AG09319 (cell line): ENCODE measurements at places on chromosomes 2 and 18.
A peak's percentile ranks its signal among the peaks of the same experiment; 100 is the strongest.

- no peak for DNase-seq
Measured at GRCh38 chr2:126950504-126950903, 51.8 kb downstream of the TEX51 start.

GRCh38 chr18:61503688-61504087, 170.5 kb downstream of the CDH20 start:
- DNase-seq: no peak

DNA sequence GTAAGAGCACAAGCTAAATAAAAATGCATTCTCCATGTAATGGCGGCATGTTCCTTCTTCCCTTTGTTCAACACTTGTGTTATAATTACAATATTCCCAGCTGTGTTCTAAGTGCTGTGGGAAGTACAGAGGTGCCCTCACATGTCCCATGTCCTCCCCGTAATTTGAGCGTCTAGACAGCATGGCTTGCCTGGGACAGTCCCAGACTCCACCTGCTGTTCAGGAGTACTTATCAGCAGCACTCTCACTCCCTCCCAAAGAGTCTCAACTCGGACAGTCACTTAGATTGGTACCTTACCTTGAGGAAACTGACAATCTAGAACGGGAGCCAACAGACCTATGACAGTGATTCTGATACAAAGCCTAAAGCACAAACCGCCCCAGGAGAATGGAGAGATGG, 370.5 kb downstream of the EIPR1 start:
- no peak for DNase-seq

- DNase-seq: no peak
Measured at GRCh38 chr2:69744456-69744855, 2.5 kb downstream of the ANXA4 start.

- DNase-seq: no peak
Measured at GRCh38 chr2:237820421-237820820, 21.8 kb downstream of the RBM44 start.

- peak; percentile 30 for DNase-seq
Measured at GRCh38 chr2:113370478-113371091, 66.9 kb upstream of the ZNG1B start.

DNA sequence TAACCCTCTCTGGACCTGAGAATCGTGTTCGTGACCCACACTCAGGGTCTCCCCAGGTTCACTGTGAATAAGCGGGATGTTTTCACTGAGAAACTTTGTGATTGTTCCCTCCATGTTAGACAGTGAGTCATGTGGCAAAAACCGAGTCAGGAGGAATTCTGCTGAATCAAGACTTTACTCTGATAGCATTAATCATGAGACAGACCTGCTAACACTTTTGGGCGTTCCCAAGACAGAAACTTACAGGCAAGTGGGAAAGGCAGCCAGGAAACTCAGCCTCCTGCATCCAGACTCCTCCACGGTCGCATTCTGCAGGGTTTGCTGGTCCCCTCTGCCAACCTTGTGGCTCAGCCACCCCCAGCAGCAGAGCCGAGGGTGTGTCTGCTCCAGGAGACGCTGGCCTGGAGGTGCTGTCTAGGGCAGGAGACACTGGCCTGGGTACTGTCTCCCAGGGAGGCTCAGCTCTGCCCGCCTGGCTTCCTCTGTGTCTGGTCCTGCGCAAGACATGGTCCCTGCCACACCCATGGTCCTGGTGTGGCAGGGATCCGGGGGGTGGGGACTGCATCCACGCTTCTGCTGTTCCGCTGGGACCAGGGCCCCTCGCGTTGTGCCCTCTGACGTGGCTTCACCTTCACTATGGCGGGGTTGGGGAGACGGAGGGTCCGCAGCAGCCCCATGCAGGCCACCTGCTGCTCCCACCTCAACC, 177.4 kb downstream of the TWIST2 start:
- DNase-seq: no peak

GRCh38 chr2:193228276-193228675, 1033.5 kb upstream of the TMEFF2 start:
- DNase-seq: no peak

- DNase-seq: no peak
Measured at GRCh38 chr2:141103216-141103615, 1027.6 kb downstream of the LRP1B start.

- DNase-seq: no peak
Measured at GRCh38 chr2:159199761-159200465, 86.6 kb downstream of the WDSUB1 start.

DNA sequence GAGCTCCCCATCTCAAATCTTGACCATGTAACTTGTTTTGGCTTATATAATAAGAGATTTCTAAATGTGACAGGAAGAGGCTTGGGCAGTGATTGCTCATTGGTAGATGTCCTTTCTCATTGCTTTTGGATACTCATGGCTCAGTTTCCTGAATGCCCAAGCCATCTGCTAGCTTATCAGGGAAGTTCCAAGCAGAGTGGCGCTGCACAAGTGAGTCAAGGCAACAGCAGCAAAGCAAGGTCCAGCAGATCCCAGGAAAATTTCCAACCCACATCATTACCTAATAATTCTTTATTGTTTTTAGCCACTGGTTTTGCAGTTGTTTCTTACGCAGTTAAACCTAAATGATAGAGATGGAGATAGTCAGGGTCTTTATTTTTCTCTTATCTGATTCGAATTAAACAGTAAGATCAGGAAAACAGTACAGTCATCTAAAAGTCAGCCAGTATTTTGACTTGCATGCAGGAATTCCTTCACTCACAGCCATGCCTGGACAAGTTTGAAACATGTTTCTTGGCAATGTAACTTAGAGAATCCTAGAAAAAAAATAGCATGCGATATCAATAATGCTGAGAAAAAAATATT, 349.7 kb upstream of the TMEFF2 start:
- DNase-seq: no peak

DNA sequence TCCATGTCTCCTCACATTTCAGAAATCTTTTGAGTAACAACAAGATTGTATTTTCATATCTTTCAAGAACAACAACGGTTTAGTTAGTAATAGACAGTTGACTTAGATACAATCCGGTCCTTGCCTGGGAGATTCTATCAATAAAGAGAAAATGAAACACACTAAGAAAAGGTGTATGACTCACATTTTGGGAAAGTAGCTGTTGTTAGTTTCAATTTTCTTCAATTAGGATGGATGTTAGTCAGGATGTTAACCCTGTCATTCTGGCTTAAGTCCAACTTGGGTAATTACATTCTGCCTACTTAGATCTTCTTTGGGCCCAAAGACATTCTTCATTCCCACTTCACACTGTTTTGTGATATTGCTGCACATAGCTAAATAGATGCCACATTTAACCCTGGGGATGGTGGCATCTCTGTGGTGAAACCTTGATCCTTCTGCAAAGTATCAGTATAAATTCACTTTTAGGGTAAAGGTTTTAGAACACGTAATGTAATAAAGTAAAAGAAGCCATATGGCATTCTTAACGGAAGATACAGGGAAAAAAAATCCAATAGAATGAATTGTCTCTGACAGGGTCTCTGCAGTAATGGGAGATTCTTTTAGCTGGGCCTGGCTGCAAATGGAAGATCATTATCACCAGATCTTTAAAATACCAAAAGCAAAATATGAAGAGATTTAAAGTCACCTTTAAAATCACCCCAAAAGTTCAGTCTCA, 365.5 kb downstream of the FIGN start:
- no peak for DNase-seq

DNA sequence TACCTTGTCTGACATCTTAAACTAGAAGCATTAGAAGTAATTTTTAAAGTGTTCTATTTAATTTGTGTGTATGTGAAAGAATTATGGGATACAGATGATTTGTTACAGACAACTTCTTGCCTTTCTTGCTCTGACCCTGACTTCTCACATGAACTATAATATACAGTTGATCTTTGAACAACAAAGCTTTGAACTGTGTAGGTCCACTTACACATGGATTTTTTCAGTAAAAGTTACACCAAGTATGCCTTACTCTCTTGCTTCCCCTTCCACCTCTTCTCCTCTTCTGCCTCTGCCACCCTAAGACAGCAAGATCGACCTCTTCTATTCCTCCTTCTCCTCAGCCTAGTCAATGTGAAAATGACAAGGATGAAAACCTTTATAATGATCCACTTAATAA, 42.2 kb downstream of the SLC40A1 start:
- DNase-seq: no peak

DNA sequence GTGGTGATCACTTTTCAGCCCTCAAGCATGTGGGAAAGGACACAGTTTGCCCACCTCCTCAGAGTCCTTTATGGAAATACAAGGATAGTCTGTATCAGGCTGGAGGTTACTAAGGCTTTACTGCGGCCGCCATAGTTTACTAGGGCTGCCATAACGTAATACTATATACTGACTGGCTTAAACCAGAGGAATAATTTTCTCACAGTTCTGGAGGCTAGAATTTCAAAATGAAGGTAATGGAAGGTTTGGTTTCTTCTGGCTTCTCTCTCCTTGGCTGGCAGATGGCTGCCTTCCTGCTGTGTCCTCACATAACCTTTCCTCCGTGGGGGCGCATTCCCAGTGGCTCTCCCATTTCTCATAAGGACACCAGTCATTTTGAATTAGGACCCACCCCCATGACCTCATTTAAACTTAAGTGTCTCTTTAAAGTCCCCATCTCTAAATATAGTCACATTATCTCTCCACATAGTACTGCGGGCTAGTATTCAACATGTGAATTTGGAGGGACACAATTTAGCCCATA, 12.5 kb upstream of the ATIC start:
- no peak for DNase-seq

- no peak for DNase-seq
Measured at GRCh38 chr2:40093021-40093675, 314.1 kb upstream of the THUMPD2 start.

DNA sequence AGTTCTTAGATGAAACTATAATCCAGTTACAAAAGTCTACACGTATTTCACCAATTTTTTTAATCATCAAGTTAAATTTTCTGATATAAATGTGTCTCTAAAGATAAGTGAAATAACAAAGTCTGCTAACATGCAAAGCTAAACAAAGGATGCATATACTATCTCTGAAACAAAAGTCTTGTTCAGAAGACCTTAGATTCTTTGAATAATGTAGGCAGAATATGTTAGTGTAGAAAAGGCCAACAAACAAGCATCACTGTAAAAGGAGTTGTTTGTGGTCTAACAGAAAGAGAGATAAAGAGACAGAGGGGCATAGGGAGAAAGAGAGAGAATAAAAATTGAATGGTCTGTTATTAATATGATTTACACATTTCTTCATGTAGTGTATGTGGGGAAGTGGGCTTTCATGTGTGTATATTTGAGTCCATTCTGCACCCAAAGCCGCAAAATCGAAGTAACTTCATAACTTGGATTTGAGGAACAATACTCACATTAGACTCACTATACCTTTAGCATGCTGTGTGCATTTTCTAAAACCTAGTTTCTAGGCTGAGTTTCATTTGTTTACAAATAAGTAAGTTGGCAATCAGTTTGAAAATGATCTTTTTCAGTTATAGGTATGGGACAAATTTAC, 734.8 kb upstream of the REG3G start:
- no peak for DNase-seq

DNA sequence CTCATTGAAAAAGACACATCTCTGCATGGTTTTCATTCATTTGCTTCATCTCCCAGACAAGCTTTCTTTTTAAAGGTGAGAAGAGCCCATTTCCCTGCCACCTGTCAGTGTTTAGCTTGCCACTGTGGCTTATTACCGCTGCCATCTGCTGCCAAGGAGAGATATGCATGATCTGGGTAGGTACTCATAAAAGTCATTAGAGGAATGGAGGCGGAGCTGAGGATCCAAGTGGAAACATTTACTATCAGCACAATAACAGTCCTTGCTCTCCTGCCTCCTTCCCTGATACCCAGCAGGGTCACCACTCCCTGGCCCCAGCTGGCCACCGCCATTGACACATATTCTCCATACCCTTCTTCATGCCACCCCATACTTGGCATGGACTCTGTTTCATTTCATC, 390.4 kb downstream of the TSN start:
- no peak for DNase-seq

DNA sequence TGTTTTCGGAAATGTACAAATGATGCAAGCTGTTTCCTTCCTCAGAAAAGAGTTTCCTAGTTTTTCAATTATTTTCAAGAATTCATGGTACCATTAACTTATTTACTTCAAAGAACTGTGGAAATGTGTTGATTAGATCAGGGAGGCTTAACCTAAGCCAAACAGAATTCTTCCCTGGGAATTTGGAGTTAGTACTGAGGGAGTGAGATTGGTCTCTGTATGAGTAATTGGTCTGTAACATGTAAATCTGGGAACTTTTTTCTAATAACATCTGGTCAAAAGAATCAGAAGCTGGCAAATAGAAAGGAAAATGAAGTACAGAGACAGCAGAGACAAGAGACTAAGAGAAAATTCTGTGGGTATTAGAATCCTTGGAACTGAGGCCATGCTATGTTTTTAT, 145.8 kb downstream of the BABAM2 start:
- DNase-seq: no peak

GRCh38 chr18:159037-159652, 788 bp downstream of the USP14 start:
- no peak for DNase-seq

GRCh38 chr2:79817288-79817687, 304.4 kb downstream of the CTNNA2 start:
- DNase-seq: no peak

GRCh38 chr2:143730155-143730952, 601.1 kb downstream of the ARHGAP15 start:
- DNase-seq: no peak

DNA sequence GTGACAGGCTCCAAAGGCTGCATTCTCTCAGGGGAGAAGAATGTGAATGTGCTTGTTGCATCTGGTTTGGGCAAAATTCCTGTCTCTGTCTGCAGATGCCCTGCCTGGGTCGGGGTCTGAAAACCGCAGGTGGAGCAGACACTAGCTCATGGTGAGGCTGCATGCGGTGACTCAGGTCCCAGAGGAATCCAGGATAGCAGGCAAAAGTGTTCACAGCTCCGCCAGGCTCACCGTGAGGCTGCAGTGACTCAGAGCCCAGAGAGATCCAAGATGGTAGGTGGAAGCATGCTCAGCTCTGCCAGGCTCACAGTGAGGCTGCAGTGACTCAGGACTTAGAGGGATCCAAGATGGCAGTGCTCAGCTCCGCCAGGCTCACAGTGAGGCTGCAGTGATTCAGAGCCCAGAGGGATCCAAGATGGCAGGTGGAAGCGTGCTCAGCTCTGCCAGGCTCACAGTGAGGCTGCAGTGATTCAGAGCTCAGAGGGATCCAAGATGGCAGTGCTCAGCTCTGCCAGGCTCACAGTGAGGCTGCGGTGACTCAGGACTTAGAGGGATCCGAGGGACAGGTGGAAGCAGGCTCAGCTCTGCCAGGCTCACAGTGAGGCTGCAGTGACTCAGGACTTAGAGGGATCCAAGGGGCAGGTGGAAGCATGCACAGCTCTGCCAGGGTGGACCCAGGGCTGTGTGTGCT, 200.5 kb downstream of the ACKR3 start:
- DNase-seq: peak; percentile 68

- no peak for DNase-seq
Measured at GRCh38 chr2:170843656-170844055, 27.0 kb downstream of the GAD1 start.

GRCh38 chr2:204150721-204151120, 214.2 kb downstream of the ICOS start:
- DNase-seq: no peak

- DNase-seq: no peak
Measured at GRCh38 chr18:57812126-57812477, 9.0 kb upstream of the ATP8B1 start.

- DNase-seq: no peak
Measured at GRCh38 chr2:168712053-168712452, 90.4 kb upstream of the NOSTRIN start.
